ENCODE measurements at places on chromosomes 7 and 10.
A peak's percentile ranks its signal among the peaks of the same experiment; 100 is the strongest.

DNA sequence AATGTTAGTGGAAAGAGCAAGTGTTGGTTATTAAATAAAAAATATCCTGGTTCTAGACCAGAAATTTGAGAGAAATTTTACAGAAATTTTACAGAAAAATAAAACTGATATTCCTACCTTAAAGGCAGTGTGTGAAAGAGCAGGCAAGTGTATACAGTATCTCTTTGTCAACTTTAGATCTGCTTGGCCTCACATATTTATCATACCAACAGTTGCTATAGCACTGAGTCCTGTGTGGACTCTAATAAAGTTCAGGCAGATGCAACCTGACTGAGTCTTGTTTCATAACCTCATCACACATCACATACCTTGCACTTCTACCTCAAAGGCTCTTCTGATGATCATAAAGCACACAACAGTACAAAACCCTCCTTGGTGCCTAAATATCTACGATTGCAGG lies 552.4 kb upstream of the PCDH15 start:
- no peak for DNase-seq

GRCh38 chr7:140417456-140418155 lies 13.7 kb downstream of the RAB19 start:
- no peak for DNase-seq

DNA sequence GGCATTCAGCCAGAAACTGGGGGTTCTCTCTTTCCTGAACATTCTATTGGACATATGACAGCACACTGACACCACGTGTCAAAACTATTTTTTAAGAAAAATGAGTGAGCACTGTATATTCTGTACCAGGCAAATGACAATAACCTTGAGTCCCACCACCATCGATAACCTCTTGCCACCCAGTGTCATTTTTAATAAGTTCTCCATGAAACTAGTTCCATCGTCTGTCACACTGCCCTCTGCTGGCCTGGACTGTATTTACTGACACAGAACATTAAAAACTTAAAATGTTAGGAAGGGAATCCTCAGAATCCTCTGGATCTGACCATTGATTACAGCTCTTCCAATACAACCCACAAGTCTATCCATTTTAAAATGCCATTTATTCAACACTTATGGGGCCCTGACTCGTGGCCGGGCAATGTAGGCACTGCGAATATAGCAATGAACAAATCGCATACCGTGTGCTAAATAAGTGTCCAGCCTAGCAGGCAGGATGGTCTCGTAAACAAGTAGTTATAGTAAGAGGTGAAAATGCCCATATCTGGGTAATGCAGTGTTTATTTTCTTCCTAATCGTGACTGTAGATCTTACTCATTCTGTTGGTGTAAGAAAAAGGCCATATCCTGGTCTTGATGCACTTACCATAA lies 35.9 kb upstream of the CACNB2 start:
- DNase-seq = peak; percentile 38

- peak; percentile 69 for DNase-seq
Observed at GRCh38 chr10:95605163-95605562, 44.0 kb upstream of the SORBS1 start.

- no peak for DNase-seq
Observed at GRCh38 chr10:4887501-4887900, 61.5 kb downstream of the AKR1E2 start.

DNA sequence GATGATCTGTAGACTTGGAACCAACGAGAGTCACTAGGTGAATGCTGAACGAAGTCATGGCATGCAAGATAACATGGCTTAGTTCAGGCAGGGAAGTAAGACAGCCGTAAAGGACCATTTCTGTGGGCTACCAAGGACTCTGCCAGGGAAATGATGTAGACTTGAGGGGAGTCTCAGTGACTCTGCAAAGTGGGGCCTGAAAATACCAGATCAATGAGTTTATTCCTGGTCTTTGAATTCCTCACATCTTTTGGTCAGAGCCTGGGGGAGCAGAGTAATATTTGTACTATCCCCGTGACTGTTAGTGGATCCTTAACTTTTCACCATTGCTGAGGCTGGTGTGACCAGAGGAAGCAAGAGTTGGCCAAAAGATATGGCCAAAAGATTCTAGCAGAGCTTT lies 60.7 kb upstream of the INHBA start:
- DNase-seq = peak; percentile 41

DNA sequence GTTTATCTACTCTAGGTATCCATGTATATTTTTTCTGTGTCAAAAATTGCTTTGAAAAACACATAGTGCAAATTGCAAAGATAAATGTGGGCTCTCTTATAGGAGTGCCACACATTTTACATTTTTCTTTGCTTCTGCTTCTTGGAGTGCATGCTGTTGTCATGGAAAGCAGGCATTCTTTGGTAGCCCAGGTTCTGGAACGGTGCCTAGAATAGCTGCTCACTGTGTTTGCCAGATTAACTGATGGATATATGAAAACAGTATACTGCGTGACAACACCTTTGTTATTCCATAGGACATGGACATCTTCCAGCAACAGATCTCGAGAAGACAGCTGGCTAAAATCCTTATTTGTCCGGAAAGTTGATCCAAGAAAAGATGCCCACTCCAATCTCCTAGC lies 13.4 kb downstream of the NIPSNAP2 start:
- DNase-seq = peak; percentile 94

GRCh38 chr7:41816111-41816510 lies 113.2 kb upstream of the INHBA start:
- no peak for DNase-seq

DNA sequence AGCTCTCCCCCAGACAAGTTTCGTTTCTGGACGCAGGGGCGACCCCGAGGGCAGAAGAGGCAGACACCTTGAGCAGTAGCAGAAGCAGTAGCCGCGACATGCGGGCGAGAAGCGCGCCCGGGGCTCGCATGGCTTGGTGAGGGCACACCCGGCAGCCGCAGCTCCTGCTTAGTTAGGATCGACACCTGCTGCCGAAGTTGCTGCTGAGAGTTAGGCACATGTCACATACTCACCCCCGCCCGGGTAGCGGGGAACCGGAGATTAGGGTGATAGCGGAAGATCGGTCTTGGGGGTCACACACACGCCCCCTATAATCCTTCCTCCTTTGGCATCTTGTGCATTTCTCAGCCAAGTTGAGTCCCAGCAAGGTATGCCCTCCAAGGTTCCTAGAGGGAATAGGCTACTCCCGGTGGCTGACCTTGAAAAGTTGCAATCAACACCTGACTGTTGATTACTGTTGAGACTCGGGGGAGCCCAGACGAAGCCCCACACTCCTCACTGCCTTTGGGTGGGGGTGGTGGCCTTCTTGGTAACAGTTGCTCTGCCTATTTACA lies 668 bp downstream of the GPR37 start:
- DNase-seq = no peak

DNA sequence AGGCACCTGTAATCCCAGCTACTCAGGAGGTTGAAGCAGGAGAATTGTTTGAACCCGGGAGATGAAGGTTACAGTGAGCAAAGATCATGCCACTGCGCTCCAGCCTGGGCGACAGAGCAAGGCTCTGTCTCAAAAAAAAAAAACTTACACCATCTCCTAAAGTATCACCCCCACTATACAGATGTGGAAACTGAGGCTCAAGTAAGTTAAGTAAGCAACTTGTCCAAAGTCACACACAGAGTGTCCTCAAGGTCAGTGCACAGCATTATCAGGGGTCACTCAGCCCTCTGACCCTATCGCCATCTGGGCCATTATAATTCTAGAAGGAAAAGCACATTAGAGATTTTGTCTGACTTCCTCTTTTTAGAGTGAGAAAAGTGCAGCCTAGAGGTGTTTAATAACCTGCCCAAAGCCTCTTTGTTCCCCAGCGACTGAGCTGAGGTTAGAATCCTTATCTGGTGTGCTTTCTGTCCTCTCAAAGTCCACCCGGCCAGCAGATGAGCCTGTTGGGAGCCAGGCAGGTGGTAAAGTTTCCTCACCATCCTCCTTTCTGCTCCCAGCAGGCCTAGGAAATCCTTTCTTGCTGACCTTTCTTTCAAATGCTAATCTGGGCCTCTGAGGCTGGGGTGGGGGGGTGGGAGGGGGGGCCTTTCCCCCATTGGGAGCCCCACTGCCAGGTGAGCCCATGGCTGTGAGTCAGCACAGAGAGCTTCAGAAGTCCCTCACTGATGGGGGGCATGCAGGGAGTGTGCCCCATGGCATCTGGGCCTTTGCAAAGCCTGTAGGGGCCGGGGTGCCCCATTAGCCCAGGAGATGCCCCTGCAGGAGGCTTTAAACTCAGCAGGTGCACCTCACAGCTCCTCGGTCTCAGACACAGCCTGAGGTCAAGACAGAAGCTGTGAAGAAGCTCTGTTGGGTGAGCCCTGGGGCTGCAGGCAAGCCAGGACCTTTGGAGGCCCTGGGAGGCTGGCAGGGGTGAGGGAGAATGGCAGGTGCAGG lies 12.0 kb upstream of the KCNMA1 start:
- no peak for DNase-seq

DNA sequence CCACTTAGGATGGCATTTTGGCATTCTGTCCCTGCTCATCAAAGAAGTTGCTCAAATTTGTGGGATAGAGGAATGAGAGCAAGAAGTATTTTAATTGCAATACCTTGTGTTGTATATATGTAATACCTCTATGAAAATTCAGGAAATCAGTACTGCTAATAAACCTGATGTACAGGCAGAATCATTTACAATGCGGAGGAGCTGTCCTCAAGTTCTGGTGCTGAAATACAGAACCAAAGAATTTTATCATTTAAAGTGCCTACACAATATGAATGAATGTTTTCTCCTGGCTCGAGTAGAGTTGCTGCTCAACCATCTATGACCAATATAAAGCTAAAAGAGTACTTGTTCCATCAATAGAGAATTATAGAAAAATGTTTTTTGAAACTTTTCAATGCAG lies 305.8 kb downstream of the PLXNA4 start:
- DNase-seq = peak; percentile 26

- DNase-seq = no peak
Observed at GRCh38 chr7:3957472-3958108, 656.5 kb downstream of the SDK1 start.

DNA sequence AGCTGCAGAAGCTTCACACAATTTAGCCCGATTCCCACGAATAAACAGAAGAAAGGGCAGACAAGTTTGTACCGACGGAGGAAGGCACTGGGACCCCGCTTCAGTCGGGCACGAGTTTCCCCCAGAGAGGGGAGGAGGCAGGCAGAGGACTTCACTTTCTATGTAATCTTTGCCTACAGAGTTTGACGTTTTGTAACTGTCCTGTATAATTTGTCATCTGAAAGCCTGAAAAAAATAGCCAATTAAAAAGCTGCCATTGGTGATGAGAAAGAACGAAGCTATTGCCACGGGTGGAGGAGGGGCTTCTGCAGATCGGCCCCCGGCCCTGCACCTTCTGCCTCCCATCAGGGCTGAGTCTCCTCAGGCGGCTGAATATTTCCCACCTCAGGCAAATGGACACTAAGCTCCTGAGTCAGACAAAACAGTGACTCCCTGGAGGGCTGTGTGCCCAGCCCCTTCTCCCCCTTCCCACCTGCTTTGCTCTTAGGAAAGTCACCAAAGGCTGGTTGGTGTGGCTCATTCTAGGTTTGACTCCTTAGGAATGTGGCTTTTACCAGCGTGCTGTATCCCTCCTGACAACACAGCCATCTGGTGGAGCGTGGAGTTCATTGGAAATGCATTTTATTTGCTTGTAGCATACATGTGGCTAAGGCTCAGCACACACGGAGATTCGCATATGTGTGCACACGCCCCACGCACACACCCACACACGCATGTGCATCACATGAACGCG lies 117.4 kb downstream of the VIPR2 start:
- no peak for DNase-seq

DNA sequence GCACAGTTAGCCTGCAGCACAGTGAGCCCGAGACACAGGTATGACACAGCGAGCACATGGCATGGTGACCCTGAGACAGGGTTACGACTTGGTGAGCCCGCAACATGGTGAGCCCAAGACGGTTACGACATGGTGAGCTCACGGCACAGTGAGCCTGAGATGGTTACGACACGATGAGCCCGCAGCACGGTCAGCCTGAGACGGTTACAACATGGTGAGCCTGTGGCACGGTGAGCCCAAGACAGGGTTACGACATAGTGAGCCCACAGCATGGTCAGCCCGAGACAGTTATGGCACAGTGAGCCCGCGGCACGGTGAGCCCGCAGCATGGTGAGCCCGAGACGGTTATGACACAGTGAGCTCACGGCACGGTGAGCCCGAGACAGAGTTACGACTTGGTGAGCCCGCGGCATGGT lies 156.1 kb downstream of the MAD1L1 start:
- DNase-seq = no peak
